ENCODE measurements at places on chromosomes 5 and 9.
A peak's percentile ranks its signal among the peaks of the same experiment; 100 is the strongest.

DNA sequence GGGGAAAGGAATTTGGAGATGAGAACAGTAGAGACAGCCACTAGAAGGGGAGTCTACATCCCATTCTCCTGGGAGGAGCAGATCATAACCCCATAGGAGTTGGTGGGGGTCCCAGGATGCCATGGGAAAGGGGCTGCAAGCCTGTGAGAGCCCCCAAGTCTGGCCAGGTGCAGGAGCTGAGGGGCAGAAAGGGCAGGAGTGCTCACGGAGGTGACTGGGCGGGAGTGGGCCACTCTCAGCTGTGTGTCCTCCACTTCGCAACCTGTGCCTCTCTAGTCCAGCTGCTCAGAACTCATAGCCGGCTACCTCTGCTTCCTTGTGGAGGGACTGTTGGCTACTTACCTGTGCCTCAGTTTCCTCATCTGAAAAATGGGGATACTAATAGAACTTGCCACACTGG is 263.9 kb downstream of the FSTL4 start:
- no peak for DNase-seq
- H3K4me1 ChIP-seq = no peaks in the 10 kb centered on the region
- no peaks in the 10 kb centered on the region for H3K36me3 ChIP-seq
- no peak overlapping the region for H3K4me3 ChIP-seq
- no peak overlapping the region for H3K27ac ChIP-seq
- H3K27me3 ChIP-seq = peaks cover 22% of the 10 kb centered on the region

DNA sequence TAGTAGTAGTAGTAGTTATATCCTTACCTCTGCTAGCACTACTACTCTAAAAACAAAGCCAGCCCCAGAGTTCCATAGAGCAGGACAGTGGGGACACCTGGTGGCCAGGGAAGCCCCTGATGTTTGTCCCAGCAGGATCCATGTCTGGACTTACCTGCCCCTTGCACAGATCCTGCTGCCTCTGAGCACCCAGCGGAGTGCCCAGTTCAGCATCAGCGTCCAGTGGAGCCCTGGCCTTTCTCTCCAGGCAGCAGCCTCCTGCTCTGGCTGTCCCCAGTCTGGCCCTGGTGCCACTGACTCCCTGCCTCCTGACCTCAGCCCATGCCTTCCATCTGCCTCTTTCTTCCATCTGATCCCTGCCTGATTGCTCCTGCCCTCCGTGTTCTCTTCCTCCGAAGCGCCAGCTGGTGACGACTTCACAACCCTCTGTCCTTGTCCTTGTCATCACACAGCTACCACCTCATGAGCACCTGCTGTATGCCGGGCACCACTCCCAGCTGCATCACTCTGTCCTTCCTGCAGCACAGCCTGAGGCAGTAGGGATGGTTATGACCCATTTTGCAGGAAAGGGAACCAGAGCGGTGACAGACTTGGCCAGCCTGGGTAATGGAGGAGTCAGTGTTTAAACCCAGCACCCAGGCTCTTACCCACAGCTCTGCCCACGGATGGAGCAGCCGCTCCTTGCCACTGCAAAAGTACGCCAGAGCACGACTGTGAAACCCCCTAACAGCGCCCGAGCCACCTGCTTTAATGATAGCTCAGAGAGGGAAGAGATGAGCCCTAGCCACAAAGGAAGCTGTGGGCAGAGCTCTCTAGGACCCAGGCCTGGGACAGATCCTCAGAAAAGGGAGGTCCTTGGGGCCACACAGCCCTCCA is 11.5 kb downstream of the SARDH start:
- H3K36me3 ChIP-seq = no peaks in the 10 kb centered on the region
- no peak overlapping the region for H3K4me3 ChIP-seq
- peaks cover 4% of the 10 kb centered on the region for H3K27me3 ChIP-seq

GRCh38 chr5:54388409-54388808 is 67.1 kb upstream of the HSPB3 start:
- H3K4me1 ChIP-seq = no peaks in the 10 kb centered on the region
- no peaks in the 10 kb centered on the region for H3K27me3 ChIP-seq
- H3K27ac ChIP-seq = no peak overlapping the region
- no peak for DNase-seq
- H3K36me3 ChIP-seq = no peaks in the 10 kb centered on the region
- no peak overlapping the region for H3K4me3 ChIP-seq

GRCh38 chr5:56409331-56410190 is 176.4 kb upstream of the ANKRD55 start:
- no peaks in the 10 kb centered on the region for H3K36me3 ChIP-seq
- no peak overlapping the region for H3K4me3 ChIP-seq
- no peak for DNase-seq
- no peaks in the 10 kb centered on the region for H3K27me3 ChIP-seq
- H3K27ac ChIP-seq = no peak overlapping the region
- H3K4me1 ChIP-seq = no peaks in the 10 kb centered on the region

DNA sequence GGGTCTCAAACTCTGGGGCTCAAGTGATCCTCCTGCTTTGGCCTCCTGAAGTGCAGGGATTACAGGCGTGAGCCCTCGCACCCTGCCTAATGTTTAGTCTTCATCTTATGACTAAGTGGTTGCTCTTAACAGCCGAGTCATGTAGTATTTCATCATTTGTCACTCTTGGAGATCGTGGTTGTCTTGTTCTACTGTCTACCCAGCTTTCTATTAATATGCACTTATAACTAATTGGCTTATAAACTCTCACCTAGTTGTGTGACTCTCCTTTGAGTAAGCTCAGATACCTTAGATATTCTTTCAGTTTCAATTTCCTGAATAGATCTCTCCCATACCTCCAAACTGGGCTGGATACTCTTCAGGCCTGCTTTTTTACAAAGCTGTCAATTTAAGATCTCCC is 19.9 kb downstream of the SLC44A1 start:
- DNase-seq = no peak
- H3K4me1 ChIP-seq = no peaks in the 10 kb centered on the region
- H3K36me3 ChIP-seq = no peaks in the 10 kb centered on the region
- H3K4me3 ChIP-seq = no peak overlapping the region
- H3K27ac ChIP-seq = no peak overlapping the region

DNA sequence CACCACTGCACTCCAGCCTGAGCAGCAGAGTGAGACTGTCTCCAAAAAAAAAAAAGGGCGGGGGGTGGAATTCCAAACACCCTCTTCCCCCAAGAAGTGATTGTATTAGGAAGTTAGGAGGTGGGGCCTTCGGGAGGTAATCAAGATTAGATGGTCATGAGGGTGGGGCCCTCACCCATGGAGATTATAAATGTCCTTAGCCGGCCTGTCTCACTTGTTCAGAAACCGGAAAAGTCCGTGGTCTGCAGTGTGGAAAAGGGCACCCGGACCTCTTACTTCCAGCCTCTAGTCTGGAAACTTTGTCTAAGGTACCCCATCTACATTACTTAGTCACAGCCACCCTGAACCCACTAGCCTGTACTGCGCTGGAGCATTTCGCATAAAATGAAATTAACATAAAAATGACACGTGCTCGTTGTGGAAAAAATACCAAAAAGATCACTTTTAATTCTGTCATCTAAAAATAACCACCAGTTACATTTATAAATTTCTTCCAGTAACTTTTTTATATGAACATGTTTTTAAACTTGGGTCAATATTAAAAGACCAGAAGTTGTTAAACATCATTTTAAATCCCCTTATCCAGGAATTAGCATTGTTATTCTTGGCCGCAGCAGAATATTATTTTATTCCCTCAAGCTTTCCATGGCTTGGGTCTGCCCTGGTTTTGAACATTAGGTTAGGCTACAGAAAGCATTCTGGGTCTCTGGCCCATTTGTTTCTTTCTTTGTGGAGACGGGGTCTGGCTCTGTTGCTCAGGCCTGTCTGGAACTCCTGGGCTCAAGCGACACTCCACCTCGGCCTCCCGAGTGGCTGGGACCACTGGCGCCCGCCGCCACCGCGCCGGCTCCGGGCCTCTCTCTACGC is 1.2 kb upstream of the CKS2 start:
- DNase-seq = no peak
- H3K4me1 ChIP-seq = peaks cover 6% of the 10 kb centered on the region
- H3K36me3 ChIP-seq = peaks cover 21% of the 10 kb centered on the region
- peak overlapping the region; percentile 92 for H3K4me3 ChIP-seq

GRCh38 chr9:110016340-110016739 is 191.6 kb downstream of the C9orf152 start:
- no peaks in the 10 kb centered on the region for H3K27me3 ChIP-seq
- no peaks in the 10 kb centered on the region for H3K4me1 ChIP-seq
- no peak overlapping the region for H3K27ac ChIP-seq
- no peak for DNase-seq
- H3K4me3 ChIP-seq = no peak overlapping the region

DNA sequence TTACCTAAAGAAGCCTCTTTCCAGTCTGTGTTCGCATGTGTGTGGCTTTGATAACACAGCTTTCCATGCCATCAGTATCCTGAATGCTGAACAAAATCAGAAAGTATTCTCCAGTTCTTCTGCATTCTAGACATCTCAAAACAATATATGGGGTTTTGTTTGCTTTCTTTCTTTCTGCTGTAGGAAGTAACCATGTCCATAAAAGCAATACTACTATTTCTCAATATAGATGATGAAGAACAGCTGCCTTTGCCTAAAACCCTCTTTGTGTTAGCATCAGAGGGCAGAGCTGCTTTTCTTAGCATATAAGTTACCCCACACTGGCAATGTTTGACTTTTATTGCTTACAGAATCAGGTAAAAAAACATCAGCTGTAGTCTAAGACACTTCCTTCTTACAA is 963.6 kb downstream of the CDH12 start:
- H3K4me3 ChIP-seq = no peak overlapping the region
- H3K27me3 ChIP-seq = no peaks in the 10 kb centered on the region
- DNase-seq = no peak

DNA sequence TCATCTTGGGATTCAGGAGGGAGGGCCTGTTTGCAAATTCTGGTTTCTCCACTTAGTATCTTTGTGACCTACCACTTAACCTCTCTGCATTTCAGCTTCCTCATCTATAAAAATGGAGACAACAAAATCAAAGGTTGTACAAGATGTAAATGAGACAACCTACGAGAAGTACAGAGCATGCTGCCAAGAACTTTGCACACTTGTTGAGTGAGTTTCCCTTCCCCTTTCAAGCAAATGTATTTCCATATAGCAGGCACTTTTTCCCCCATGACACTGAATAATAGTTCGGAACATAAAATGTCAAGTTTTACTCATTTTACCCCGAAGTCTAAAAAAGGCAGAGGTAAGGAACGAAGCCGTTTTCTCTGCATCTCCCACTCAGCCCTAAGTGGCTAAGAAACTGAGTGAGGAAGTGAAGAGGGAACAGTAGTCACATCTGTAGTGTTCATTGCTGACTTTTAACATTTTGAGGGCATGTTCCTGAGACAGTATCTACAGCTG is 159.0 kb downstream of the TLE1 start:
- H3K4me1 ChIP-seq = no peaks in the 10 kb centered on the region
- DNase-seq = no peak
- no peak overlapping the region for H3K4me3 ChIP-seq
- no peak overlapping the region for H3K27ac ChIP-seq

- no peaks in the 10 kb centered on the region for H3K27me3 ChIP-seq
- DNase-seq = no peak
- no peaks in the 10 kb centered on the region for H3K36me3 ChIP-seq
- peaks cover 6% of the 10 kb centered on the region for H3K4me1 ChIP-seq
Observed at GRCh38 chr5:149419859-149420544, 40.9 kb upstream of the IL17B start.

- H3K27me3 ChIP-seq = no peaks in the 10 kb centered on the region
- H3K4me1 ChIP-seq = no peaks in the 10 kb centered on the region
- no peak for DNase-seq
- H3K36me3 ChIP-seq = peaks cover 32% of the 10 kb centered on the region
- H3K4me3 ChIP-seq = no peak overlapping the region
Observed at GRCh38 chr9:97666907-97667686, 30.0 kb downstream of the XPA start.

GRCh38 chr9:129435291-129435690 is 185.6 kb downstream of the C9orf50 start:
- no peaks in the 10 kb centered on the region for H3K27me3 ChIP-seq
- H3K27ac ChIP-seq = peak overlapping the region; percentile 48
- no peak for DNase-seq
- H3K36me3 ChIP-seq = no peaks in the 10 kb centered on the region

DNA sequence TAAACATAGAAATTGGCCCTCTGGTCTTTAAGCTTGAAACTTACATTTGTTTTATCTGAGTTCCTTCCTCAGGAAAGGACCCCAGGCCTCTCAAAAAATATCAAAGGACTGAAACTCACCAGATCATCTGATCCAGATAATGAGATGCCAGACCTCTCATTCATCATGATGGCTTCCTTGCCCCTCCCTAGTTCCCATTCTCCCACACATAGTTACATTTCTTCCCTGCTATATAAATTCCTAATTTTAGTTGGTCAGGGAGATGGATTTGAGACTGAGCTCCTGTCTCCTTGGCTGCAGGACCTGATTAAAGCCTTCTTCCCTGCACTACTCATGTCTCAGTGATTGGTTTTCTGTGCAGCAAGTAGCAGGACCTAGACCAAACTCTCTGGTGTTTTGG is 119.4 kb upstream of the SPIN1 start:
- H3K36me3 ChIP-seq = no peaks in the 10 kb centered on the region
- H3K27me3 ChIP-seq = no peaks in the 10 kb centered on the region
- H3K4me1 ChIP-seq = no peaks in the 10 kb centered on the region
- DNase-seq = no peak
- H3K4me3 ChIP-seq = no peak overlapping the region

- peak overlapping the region; percentile 79 for H3K27ac ChIP-seq
- H3K4me3 ChIP-seq = no peak overlapping the region
- H3K4me1 ChIP-seq = peaks cover 48% of the 10 kb centered on the region
Observed at GRCh38 chr5:76811214-76811613, 7.6 kb upstream of the F2RL1 start.

- no peak overlapping the region for H3K27ac ChIP-seq
- no peak for DNase-seq
- H3K4me1 ChIP-seq = no peaks in the 10 kb centered on the region
- H3K27me3 ChIP-seq = no peaks in the 10 kb centered on the region
- H3K36me3 ChIP-seq = no peaks in the 10 kb centered on the region
Observed at GRCh38 chr5:145743396-145744061, 91.6 kb downstream of the PRELID2 start.

- DNase-seq = no peak
- no peaks in the 10 kb centered on the region for H3K36me3 ChIP-seq
- peaks cover 10% of the 10 kb centered on the region for H3K27me3 ChIP-seq
- no peaks in the 10 kb centered on the region for H3K4me1 ChIP-seq
- peak within 1 kb of the TSS; percentile 43 for H3K4me3 ChIP-seq
Observed at GRCh38 chr5:175444060-175444904, at the start of gene DRD1. Gene DRD1 (minus strand): TSS chr5:175444182. CDS start chr5:175443099, 1,083 bp downstream.

GRCh38 chr5:138263581-138263980 is 10.8 kb downstream of the GFRA3 start:
- no peaks in the 10 kb centered on the region for H3K36me3 ChIP-seq
- no peaks in the 10 kb centered on the region for H3K4me1 ChIP-seq
- H3K27me3 ChIP-seq = no peaks in the 10 kb centered on the region
